Stimulated activated CD4-positive, alpha-beta T cell treated with anti-CD3 and anti-CD28 coated beads, Interleukin-12 subunit alpha, Interleukin-12 subunit beta, amount 100 ng/mL, for 4 hours (primary cell): ENCODE measurements at places on chromosomes 6 and 20.

DNA sequence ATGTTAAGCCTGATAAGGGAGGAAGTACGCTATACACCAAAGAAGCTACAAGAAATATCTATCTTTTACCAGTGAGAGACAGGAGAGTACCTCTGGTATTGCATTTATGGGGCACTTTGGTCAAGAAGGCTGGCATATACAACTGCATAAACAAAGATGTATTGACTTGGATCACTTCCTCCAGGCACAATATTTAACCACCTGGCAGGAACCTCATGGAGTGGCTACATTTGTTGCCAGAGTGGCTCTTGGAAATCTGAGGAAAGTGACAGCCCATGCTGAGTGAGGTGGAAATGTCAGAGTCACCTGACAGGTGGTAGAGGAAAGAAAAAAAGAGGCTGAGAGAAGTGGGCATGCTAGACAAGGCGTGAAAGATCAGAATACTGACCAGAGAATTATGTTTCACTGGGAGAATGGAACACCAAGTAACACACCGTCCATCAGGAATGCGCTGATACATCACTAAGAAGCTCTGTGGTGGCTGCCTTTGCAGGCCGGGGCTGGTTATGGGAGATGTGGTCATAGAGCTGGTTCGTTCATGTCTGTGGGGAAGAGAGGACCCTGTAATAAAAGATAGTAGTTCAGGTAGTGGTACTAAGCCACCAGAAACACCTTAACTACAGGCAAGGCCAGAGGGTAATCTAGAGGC lies 61.4 kb upstream of the UFL1 start:
- no peak for DNase-seq

DNA sequence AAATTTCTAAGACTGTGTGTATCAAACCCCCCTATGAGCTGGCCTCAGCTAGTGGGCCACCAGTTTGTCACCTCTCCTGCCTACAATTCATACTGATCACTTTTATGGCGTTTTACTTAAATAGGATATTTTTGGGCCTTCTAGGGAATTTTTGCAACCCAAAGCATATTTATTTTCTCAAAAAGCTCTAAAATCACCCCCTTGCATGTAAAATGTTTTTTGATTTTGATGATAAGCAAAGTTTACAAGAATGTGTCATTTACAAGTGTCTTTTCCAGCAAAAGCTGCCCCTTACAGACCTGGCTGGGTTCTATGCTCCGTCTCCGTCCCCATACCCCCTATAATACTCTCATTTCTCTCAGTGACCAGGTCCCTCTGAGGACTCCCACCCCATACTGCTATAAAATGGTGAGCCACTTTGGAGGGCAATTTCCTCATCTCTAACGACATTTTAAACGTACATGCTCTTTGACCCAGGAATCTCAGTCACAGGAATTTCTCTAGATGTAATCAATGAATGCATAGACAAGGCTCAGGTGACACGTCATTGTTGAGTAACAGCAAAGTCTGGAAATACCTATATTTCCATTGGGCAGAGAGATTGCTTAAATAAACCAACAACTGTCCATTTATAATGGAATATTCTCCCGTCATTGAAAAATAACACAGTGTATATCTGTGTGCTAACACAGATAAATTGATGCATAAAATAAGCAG lies 13.9 kb upstream of the OCSTAMP start:
- no peak for DNase-seq

DNA sequence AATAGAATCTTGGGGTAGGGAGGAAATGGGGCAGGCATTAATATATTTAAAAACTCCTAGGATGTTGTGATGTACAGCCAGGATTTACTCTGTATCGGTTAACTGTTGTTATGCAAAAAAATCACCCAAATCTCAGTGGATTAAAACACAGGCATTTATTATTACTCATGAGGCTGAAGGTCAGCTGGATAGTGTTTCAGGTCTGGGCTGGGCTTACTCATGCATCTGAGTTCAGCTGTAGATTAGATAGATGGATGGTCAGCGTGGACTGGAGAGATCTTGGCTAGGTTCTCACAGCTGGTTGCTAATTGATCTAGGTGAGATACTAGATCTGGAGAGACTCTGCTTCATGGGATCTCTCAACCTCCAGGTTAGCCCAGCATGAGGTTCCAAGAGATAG lies 131.4 kb downstream of the BTBD3 start:
- DNase-seq: no peak

DNA sequence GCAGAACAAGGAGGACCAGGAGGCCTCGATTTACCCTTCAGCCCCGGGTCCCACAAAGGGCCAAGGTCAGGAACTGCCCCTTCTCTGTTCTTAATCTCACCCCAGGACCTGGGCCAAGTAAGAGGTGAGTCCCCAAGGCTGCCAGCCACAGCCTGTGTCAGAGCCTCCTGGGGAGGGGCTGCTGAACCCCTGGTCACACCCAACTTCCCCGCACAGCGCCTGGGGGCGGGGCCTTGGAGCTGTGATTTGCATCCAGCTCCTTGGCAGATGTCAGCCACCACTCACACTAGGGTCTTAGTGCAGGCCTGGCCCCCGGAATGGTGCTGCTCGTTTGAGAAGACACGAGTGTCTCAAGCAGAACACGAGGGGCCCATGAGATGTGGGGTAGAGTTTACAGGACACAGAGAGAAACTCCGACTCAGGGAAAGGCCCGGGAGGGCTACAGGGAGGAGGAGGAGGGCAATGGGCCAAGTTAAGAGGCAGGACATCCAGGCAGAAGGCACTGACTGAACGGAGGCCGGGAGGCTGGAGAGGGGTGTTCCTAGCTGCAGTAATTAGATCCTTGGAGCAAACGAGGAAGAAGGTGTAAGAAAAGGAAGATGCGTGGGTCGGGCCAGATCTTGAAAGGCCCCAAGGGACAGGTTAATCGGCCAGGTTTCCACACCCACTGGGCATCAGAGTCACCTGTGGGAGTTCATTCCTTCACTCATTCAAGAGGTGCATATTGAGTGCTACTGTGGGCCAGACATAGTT lies 26.9 kb downstream of the ZBP1 start:
- no peak for DNase-seq

GRCh38 chr20:17679941-17680835 lies 1.9 kb downstream of the RRBP1 start:
- no peak for DNase-seq

GRCh38 chr20:37223053-37223452 lies 38.6 kb downstream of the GHRH start:
- no peak for DNase-seq

GRCh38 chr20:17676378-17676759 lies 5.7 kb downstream of the RRBP1 start:
- DNase-seq: no peak

DNA sequence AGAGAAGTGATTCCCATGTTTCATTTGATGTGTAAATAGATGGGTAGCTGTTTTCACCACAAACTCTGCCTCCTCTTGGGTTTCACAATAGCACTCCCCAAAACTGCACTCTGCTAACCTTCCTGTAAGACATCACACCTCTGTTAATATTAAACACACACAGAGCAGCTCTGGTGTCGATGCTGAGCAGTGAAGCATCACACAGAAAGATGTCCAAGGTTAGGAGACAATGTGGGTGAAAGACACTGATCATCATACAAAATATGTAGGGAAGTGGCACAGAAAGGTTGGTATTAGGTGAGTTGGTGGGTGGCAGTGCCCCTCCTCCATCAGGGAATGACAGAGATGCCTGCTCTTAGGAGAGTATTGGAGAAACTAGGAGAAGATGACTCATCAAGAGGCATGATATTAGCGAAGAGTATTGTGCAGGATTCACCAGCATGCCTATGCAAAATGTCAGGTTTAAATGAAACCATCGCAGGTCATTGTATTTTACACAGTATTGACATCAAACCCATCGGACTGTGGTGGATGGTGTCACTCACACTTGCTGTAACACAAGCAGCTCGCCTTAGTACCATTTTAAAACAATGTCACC lies 199.7 kb downstream of the TBXT start:
- DNase-seq: no peak

- DNase-seq: no peak
Observed at GRCh38 chr6:162262466-162263196, 464.9 kb downstream of the PRKN start.

- DNase-seq: no peak
Observed at GRCh38 chr20:38128691-38129090, 36.4 kb downstream of the TGM2 start.

DNA sequence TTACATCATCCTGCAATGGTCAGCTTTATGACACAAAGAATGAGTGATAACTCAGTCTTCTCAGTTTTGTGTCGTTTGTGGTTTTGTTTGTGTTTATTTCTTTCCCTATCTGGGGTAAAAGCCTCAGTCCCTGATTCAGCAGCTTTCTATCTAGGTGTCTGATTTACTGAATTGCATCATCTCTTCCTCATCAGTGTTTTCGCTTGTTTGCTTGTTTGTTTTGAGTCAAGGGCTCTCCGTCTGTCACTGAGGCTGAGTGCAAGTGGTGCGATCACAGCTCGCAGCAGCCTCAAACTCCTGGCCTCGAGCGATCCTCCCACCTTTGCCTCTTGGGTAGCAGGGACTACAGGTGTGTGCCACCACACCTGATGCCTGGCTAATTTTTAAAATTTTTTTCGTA lies 548.9 kb downstream of the PRKN start:
- DNase-seq: no peak

DNA sequence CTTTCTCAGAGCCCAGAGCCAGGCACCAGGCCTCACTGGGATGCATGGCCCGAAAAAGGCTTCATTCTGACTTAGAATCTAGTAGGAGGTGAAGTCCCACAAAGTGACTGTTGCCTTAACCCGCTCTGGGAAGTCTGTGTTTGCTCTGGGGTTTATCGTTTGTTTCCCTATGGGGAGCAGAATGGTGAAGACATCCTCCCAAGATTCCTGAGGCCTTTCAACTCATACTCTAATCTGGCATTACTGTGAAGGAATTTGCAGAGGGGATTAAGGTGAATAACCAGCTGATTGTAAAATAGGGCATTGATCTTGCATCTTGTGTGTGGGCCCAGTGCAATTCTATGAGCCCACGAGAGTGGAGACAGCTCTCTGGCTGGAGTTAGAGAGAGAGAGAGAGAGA lies 67.8 kb downstream of the CDH26 start:
- DNase-seq: no peak

GRCh38 chr6:113464536-113464935 lies 392.6 kb upstream of the MARCKS start:
- no peak for DNase-seq

DNA sequence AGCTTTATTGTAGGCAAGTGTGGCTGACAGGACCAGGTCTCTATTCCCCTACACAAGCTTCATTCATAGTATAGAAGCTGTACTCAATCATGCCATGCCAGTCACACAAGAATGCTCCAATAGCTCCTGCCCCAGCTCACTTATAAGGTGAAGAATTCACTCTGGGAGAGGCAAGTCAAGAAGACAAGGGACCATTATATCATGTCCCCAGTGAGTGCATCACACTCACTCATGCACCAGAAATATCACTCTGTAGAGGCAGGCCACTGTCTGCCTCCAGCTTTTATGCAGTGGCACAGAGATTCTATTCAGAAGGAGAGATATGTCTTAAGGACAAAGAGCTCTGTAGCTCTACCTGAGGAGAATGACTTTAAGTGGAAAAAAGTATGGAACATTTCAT lies 263.2 kb downstream of the GJA1 start:
- no peak for DNase-seq

DNA sequence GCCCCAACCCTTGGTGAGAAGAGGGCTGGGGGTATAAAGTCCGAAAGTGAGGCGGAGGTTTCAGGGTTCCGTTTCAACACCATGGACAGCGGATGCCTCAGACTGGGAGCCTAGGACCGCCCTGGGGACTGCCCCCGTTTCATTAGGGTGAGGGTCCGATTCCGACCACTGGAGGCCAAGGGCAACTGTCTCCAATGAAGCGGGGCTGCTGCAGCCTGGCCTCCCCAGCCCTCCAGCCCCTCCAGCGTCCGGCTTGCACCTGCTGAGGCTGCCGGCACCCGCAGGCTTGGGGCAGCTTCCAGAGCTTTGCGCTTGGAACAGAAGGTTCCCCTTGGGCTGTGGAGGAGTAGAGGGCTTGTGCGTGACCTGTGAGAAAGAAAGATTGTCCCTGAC lies 39.9 kb downstream of the YTHDF1 start:
- DNase-seq: no peak

DNA sequence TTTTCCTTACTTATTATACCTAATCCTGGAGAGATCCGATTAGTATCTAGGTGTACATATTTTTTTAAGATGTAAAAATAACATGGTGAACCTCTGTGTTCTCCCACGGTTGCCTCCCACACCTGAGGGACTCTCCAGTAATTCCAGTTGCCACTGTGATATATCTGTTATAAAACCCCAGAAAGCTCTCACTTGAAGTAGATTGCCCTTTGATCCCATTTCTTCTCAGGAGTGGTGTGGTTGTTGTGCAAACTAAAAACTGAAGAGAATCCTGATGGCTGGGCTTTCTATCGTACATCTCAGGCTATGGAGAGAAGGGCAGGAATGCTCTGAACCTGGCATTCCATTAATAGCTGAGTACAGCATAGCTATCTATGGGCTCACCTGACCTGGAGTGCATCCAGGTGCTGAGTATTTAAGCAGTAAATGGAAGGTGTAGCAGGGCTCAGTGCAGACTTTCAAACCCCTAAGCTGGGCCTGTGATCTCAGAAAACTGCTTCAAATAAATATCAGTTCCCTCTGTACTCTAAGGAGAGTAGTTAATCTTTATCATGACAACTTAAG lies 41.0 kb downstream of the VGLL2 start:
- DNase-seq: no peak

DNA sequence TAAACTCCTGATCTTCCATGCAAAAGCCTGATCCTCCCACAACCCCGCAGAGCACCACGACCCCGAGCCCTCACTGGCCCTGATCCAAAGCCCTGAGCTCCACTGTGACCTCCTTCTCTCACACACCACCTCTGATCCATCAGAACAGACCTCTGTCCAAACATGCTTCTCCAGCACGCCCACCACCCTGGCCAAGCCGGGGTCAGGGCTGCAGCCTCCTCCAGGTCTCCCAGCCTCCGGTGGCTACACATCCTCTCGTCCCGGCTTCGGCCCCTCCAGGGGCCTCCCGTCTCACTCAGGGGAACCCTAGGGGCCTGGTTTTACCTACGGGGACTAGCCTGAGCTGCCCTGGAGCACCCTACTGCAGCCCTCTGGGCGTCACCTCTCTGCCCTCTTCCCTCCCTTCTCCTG lies 49.1 kb downstream of the FOXF2 start:
- no peak for DNase-seq

GRCh38 chr20:49742948-49743347 lies 29.3 kb upstream of the B4GALT5 start:
- DNase-seq: no peak

DNA sequence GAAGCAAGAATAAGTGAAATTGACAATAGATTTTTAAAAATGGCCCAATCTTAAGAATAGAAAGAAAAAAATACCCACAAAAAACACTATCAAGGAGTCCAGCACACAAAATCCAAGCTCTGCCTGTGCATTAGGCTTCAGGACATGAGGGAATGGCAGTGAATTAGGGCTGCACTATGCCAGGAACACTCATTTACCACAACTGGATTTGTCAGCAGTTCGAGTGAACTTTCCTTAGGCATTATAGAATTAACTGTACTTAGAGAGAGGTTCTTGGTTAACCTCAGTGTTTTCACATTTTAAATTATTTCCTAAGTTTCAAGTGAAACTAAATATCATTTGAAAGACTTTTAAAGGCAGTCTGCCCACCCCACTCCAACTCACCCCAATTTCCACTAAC lies 34.8 kb downstream of the SLC22A3 start:
- DNase-seq: no peak

- no peak for DNase-seq
Observed at GRCh38 chr6:5459346-5459745, 198.0 kb downstream of the FARS2 start.
